ENCODE measurements at places on chromosomes 4 and X.

- no peak for DNase-seq
Observed at GRCh38 chr4:87391576-87392054, 627 bp upstream of the HSD17B11 start.

GRCh38 chr4:683247-683897, 5.6 kb downstream of the SLC49A3 start:
- DNase-seq, result no peak

- DNase-seq, result no peak
Observed at GRCh38 chr4:137609718-137610430, 77.6 kb upstream of the PCDH18 start.

DNA sequence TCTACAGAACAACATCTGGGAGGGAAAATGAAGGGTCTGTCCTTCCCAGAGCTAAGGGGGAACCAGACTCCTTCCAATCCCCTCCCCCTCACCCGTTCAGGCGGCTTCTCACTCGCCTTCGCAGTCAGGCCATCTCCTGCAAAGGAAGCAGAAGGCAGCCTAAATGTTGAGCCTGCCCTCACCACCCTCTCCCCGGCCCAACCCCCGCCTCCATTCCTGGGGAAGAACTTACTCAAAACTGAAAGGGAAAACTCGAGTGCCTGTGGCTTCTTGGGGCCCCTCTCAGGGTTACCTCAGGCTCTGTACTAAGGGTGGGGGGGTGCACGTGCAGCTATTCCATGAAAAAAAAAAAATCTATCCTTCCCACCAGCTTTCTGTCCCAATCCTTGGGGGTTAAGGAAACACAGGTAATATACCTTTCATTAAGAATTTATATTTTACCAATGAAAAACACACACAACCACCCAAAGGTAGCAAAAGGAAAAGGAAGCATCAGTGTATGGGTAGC, 2.4 kb downstream of the ZMYM3 start:
- no peak for DNase-seq

- DNase-seq, result peak; percentile 9
Observed at GRCh38 chr4:64713256-64713840, 304.1 kb upstream of the TECRL start.

- DNase-seq, result no peak
Observed at GRCh38 chr4:1683261-1683735, 815 bp downstream of the FAM53A start.

- no peak for DNase-seq
Observed at GRCh38 chr4:100848841-100849240, 331.0 kb upstream of the EMCN start.

- DNase-seq, result no peak
Observed at GRCh38 chr4:90207887-90208454, 80.8 kb downstream of the CCSER1 start.

GRCh38 chr4:114156371-114156770, 176.9 kb upstream of the ARSJ start:
- DNase-seq, result no peak

DNA sequence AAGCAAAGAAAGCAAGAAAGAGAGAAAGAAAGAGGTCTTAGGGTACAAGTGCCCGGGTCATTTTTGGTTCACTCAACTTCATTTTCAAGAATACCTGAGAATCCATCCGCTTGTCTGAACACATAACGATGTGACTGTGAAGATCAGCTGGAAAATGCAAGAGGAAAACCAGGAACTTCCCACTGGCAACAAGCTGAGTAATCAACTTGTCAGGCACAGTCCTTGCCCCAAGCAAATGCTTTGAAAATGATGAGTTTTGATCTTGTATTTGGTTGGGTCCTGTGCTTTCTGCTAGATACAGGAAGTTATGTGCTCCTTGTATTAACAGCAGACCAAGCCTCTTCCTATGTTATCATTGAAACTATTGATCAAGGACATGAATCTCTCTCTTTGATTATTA, 239.1 kb downstream of the ASMT start:
- no peak for DNase-seq

- no peak for DNase-seq
Observed at GRCh38 chrX:348461-349117, 30.0 kb upstream of the GTPBP6 start.

GRCh38 chrX:23999671-24000070, 27.3 kb downstream of the KLHL15 start:
- DNase-seq, result no peak

DNA sequence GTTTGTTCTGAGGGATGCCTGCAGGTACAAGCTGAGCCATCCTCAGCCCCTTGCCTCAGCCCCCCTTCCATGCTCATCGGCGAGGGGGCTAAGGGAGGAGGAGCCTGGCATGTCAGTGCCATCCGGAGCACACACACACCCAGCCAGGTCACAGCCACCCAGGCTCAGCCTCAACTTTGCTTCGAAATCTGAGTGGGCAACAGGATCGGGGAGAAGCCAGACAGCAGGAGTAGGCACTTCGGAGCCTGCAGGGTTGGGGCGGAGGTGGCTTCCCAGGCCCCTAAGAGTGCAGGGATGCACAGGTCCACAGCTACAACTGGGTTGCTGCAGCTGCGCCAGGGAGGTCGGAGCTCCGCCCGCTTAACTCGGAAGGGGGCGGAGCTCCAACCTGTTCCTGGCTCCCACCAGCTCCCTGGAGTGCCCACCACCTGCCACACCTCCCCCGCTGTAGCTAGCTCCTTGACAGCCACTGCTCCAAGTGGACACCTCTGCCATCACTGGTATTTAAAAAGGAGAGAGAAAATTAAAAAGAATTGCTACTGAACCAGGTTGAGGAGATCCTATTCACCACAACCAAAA, 192.9 kb upstream of the GALNT7 start:
- no peak for DNase-seq

DNA sequence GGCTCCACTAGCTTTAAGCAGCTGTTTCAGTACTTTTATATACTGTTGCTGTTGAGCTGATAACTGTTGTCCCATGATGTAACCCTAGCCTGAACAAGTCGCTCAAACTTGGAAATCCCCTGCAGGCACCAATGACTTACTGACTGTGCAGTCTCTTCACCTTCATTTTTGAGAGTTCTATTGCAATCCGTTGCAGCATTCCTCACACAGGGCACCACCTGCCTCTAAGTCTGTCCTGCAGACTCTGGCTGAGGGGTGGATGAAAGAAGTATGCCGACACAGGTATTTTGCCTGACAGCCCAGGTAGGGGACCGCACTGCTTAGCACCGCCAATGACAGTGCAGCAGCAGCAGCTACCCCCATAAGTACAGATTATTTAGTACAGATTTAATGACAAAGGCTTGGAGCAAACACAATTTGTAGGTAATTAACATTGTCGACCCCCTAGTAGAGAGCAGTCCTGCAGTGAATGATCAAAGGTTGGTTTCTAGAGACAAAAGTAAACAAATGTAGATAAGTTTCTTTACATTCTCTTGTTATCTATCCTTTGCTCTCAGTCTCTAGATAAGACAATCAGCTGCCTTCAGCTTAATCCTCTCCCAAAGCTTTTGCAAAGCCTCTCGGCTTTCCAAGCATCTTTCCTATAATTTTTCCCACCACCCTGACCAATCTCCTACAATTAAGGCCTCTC, 205.0 kb downstream of the PABPC4L start:
- no peak for DNase-seq

DNA sequence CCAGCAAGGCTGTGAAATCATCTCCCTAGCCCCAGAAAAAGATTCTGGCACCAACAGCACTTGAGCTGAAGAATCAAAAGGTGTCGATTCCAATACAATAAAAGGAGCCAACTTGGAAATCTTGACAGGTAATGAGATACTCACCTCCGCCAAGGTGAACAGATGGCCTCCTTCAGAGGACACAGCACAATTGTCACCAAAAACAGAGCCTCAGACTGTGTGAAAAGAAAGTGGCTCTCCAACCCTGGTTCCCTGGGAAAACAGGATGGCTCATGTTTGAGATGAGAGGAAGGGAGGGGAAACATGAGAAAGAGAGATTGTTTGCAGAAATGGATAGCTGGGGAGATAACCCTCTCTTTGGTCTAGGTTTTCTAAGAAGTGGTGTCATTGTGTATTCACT, 168.9 kb downstream of the HS3ST1 start:
- peak; percentile 93 for DNase-seq

GRCh38 chr4:92136434-92136833, 167.3 kb upstream of the GRID2 start:
- DNase-seq, result no peak

GRCh38 chrX:46649421-46650260, 76.1 kb downstream of the CHST7 start:
- DNase-seq, result no peak

DNA sequence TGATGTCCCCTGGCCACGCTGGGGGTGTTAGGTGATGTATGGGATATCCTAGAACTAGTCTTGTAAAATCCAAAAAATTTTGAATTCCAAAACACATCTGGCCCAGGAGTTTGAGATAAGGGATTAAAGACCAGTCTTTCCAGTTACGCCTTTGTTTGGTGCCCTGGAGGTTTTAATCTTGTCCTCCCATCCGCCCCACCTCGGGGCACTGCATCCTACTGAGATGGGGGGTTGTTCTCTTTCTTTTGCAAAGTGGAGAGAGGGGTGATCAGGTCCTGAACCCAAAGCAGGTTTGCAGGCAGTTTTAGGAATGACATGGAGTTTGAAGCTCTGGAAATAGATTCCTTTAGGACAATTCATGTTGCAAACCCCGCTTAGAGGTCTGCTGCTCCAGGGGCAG, 1.8 kb downstream of the SUV39H1 start:
- no peak for DNase-seq

DNA sequence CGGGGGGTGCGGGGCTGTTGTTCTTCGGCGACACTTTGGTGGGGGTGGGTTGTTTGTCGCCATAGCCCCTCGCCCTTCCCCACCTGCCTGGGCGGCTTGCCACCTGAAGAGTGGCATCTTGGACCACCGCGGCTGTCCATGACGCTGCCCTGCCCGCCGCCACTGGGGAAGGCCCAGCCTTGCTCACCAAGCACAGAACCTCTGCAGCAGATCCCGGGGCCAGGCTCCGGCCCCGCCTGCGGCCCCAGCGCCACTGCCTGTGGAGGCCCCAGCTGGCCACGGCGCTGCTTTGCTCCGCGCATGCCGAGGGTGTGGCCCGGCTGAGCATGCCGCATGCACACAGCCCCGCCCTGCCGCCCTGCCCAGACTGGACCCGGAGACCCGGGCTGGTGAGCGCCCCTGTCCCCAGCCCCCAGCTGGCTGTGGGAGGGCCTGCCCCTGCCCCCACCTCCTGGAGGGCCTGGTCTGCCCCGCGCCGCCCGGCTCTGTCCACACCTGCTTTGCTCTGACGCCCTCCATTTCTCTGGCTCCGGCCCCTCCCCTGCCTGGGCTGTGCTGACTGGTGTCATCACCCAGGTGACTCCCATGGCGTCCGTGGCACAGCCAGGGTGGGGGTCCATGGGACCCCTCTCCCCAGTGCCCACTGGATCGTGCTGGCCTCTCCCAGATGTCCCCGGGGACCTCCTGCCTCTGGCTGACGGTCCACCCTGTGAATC, 5.3 kb downstream of the NAT8L start:
- DNase-seq, result no peak

DNA sequence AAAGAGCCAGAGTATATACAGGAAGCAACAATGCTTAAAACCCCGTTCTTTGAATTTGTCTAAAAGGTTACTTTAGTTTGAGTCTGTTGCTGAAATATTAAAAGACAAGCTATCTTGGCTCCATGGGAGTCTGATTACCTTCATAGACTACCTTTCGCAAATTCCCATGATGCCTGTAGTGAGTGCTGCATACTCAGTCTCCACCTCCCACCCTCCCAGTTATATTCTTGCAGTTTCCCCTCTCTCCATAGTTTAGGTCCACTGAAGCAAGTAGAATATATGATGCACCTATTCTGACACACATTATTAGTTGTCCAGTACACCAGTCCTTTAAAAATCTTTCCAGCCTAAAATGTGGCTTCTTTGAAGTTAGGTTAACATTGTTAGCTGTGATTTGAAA, 2.4 kb downstream of the CNKSR2 start:
- DNase-seq, result no peak

GRCh38 chr4:139530833-139531427, 25.1 kb downstream of the SETD7 start:
- DNase-seq, result no peak

DNA sequence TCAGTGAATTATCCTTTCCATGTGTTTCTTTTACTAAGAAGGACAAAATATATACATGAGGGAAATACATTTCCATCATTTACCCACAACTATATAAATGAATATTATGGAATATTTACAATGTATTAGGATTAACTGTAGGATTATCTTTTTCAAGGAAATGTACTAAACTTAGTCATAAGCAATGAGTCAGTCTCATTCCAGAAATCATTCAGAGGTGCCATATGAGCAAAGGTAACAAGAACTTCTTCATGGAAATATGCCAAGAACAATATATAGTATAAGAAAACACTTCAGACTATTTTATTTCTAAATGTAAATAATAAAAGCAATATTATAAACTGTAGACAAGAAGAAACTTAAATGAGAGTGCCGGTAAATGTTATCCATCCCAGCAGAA, 67.1 kb downstream of the USP38 start:
- no peak for DNase-seq

DNA sequence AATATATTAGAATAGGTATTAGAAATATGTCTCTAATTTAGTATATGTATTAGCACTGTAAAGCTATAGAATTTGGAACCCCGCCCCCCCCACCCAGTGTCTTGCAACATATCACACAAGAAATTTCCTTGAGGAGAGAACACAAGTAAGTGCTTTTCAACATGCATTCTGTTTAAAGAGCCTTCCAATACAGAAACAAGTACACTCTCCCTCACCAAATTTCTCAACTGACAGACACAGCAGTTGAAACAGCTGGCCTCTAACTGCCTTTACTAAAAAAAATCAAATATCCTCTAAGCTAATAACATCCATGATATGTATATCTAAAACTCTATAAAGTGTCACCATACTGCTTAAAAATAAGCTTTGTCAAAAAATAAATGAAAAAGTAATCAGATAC, 12.4 kb downstream of the CAMK2D start:
- no peak for DNase-seq

GRCh38 chr4:72295966-72296557, 264.3 kb downstream of the NPFFR2 start:
- peak; percentile 23 for DNase-seq

DNA sequence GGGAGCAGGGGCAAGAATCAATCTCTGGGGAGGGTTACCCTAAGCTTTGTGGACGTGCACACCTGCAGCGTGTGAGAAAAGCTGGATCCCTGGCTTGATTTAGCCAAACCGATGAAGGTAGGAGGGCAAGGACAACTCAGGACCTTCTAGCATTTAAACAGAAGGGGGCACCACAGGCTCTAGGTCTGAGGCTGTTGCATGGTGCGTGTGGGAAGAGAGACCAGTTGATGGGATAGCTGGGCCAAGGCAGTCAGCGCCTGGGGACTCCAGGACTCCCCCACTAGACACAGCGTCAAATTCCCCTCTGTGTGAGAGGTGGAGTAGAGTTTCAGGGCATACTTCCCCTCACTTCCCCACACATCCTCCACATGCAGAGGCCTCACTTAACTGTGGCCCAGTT, 4.3 kb downstream of the GABRQ start:
- DNase-seq, result no peak

Data from NCI-H2029 treated with DMSO at 0.1 percent for 48 hours (cell line).